ENCODE measurements at places on chromosomes 1 and 21. TPM values are rescaled to one million over a fixed set of nuclear protein-coding genes. Genes with fewer than 3 reads are reported as not detected.

- peak; percentile 71 for DNase-seq
These were observed 269.7 kb downstream of the DYRK1A start for GRCh38 chr21:37636152-37636860.

DNA sequence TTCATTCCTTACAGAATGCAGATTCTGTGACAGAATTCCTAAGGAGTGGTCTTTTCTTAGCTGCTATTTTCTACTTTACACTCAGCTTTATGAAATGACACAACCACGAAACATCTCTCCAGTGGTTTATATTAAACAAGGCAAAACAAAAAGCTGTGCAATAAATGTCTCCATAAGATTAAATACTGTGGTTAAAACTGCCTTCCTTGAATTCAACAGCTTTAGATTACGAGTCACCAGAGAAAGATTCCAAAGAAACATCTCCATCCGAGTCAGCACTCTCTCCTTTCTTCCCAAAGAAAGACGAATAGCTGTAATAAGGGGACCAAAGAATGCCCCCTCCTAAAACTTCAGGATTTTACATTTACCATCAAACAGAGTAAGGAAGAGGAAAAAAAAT lies 4.6 kb upstream of the C1orf87 start:
- DNase-seq = no peak

AADACL3 gene
- not detected for polyA plus RNA-seq

GRCh38 chr1:91697416-91697815 lies 188.5 kb downstream of the TGFBR3 start:
- no peak for DNase-seq

DNA sequence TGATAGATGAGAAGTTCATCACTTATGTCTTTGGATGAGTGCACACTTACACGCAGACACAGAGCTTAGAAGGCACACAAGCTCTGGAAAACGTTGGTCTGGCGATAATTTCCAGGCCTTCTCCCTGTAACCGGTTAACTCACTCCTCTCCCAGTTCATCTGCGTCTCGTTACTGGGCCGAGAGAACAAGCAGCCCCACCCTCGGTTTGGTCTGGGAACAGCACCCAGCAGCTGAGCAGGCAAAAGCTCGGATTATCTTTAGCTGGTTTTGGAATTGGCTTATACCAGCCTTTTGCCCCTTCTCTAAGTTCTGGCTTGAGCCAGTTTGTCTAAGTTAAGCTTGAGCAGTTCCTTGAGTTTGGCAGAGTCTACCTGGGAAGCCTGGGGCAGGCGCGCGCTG lies 27.3 kb upstream of the COL6A1 start:
- no peak for DNase-seq

RAB3B gene
- 4.1 TPM for polyA plus RNA-seq

DNA sequence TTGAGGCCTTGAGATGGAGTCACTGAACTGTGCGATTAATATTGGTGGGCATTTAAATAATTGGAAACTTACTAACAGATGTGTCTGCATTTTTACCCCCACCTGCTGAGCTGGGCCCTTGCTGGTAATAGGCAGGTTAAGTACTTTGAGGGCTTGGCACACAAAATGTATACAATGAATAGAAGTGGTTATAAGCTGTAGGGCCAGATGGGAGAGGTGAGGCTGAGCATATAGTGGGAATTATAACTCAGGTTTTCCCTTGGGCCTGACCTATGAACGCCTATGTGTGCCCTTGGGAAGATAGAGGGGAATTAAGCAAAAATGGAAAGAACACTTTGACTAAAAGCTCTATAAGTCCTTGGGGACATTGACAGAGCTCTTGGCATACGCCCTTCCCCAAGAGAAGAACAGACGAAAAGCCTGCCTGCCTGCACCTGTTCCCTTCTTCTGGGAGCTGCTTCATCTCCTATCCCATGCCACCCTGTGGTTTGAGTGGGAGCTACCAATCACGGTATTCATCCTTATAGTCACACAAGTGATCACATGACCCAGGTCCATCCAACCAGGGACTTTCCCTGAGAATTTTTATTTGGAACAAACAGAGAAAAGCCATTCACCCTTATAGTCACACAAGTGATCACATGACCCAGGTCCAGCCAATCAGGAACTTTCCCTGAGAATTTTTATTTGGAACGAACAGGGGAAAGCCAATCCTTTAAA lies 260.7 kb upstream of the CSF3R start:
- no peak for DNase-seq

Measured in endothelial cell of umbilical vein (primary cell).